ENCODE measurements at places on chromosomes 5 and 9. TPM values are rescaled to one million over a fixed set of nuclear protein-coding genes. Genes with fewer than 3 reads are reported as not detected.
A peak's percentile ranks its signal among the peaks of the same experiment; 100 is the strongest.

The PCDH12 gene
- not detected for total RNA-seq

DNA sequence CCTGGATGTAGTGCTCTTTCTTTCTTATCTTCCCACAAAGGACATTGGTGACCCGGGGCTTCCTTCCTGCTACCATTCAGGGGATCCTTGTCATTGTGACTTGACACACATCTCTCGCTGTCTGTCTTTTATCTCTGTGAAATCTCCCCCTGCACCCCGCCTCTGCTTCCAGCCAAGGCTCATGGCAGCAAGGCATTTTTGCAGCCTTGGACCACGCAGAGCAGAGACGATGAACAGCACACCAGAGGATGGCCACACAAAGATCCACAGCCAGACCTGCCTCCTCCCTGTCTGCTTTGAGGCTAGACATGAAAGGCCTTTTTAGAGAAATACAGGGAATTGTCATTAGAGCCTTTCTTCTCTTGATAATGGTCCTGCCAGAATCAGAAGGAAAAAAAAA is 549.1 kb downstream of the CDK5RAP2 start:
- no peak for DNase-seq

The MAPK9 gene
- total RNA-seq = 30.3 TPM

GRCh38 chr9:134326724-134327601 is 708 bp downstream of the RXRA start:
- DNase-seq = no peak

DNA sequence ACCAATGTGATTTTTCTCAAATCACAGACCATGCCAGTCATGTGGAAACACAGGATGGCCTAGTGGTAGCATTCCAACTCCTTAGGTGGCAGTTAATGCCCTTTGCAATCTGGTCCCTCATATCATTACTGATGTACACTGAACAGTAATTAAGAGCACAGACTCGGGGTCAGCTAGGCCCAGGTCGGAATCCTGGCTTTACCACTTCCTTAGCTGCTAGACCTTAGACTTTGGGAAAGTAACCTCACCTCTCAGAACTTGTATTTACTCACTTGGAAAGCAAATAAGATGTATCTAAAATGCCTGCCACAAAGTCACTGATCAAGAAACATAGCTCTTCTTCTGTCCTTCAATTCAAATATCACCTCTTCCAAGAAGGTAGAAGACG is 112.8 kb downstream of the MAPKAP1 start:
- DNase-seq = no peak

GRCh38 chr9:116286297-116286696 is 132.7 kb downstream of the PAPPA start:
- no peak for DNase-seq

GRCh38 chr5:14671414-14671813 is 6.9 kb downstream of the OTULIN start:
- DNase-seq = no peak

DNA sequence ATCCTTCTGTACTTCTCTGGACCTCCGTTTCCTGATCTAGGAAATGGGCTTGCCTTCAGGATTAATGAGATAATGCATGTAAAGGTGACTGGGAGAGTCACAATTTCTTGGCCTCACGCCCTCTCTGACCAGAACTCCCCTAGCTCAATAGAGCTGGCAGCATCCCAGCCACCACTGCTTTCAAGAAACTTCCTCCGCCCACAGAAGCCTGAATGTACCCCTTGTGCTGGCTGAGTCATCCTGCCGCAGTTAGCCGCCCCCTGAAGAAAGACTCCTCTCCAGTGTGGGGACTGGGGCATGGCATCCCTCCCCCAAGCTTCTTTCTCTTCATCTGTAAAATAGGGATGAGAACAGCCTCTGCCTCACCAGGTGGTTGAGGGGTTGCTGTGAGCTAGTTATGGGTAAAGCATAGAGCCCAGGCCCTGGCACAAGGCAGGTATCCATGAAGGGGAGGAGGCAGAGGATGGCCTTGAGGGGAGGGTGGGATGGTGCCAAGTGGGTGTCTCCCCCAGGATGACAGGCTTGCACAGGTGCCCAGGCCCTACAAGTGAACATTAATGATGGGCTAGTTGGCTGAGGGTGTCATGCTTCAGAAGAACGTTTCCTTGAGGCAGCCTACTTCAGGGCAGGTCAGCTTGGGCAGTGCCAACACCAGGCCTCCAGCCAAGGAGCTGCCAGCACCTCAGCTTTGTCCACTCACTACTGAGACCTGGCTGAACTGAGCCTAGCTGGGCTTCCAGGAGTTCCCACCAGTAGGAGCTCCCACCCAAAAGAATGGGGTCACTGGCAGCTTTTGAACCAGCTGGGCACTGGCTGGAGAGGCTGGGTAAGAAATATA is 3.4 kb downstream of the PDLIM4 start:
- DNase-seq = no peak

DNA sequence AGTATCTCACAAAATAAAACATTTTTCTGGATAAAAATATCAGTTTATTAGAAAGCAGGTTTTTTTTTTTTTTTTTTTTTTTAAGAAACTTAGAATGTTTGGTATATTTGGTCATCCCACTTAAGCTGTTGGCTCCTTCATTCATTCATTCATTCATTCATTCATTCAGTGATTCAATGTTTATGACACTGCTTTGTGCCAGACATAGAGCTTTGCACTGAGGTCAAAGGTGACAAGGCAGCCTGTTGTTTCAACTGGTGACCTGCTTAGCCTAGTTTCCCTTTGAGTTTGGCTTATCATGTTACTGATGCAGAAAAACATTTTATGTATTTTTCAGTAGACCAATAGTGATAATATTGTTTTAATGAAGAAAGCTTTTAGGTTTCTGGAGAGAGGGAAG is 23.5 kb downstream of the CPEB4 start:
- no peak for DNase-seq

DNA sequence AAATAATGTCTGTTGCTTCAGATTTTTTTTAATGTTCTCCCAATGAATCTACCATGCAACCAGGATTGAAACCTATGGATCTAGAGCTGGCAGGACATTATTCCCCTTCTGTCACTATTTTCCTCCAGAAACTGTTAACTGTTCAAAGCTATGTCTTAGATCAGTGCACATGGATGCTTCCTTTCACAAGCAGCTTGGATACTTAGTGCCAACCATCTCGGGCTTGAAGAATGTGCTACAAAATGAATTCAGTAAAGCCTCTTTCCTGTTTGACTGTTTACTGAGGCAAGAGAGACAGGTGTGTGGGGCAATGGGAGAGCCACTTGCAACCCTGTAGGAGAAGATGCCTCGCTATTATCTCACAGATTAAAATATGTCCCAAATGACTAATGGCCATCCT is 774.8 kb downstream of the KCTD16 start:
- DNase-seq = no peak

- DNase-seq = no peak
Observed at GRCh38 chr5:72623936-72624335, 116.7 kb upstream of the ZNF366 start.

- DNase-seq = no peak
Observed at GRCh38 chr9:15227491-15227890, 79.5 kb downstream of the TTC39B start.

GRCh38 chr9:104276709-104277245 is 182.7 kb downstream of the SMC2 start:
- DNase-seq = no peak

DNA sequence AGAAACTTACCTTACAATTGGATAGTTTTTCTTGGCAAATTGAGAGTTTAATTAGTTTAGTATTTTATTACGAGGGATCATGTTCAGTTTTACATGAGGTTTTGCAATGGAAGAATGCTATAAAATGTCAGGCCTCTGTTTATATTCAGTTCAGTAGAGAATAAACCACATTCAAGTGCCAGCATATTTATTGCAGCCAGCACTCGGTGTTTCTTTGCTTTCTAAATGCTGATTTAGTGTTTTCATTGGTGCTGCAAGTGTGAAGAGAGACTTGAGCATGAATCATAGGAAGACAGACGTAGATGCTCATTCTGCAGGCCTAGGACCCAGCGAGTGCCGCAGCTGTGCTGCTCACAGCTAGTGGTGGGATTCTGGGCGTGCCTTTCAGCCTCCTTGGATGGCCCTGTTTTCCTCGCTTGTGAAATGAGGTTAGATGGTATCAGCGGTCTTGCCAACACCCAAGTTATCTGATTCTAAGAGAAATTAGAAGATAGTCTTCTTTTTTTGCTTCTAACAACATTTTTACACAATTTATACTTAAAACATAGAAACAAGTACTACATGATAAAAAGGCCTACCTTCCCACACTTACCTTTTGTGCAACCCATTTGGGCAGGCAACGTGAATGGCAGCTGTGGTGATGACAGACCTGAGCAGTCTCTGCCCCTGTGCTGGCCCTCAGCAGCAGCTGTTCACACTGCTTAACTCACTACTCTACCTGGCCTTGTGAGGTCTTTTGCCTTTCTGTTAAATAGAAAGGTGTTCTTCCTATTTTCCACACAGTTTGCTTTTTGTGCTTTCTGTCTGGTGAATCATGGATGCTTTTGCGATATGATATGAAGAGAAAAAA is 26.8 kb upstream of the TNFAIP8 start:
- no peak for DNase-seq

The BARHL1 gene
- total RNA-seq = not detected

GRCh38 chr5:16065831-16066230 is 113.8 kb downstream of the MARCHF11 start:
- DNase-seq = no peak

The C9orf72 gene
- 15.3 TPM for total RNA-seq

The TMEM174 gene
- not detected for total RNA-seq

DNA sequence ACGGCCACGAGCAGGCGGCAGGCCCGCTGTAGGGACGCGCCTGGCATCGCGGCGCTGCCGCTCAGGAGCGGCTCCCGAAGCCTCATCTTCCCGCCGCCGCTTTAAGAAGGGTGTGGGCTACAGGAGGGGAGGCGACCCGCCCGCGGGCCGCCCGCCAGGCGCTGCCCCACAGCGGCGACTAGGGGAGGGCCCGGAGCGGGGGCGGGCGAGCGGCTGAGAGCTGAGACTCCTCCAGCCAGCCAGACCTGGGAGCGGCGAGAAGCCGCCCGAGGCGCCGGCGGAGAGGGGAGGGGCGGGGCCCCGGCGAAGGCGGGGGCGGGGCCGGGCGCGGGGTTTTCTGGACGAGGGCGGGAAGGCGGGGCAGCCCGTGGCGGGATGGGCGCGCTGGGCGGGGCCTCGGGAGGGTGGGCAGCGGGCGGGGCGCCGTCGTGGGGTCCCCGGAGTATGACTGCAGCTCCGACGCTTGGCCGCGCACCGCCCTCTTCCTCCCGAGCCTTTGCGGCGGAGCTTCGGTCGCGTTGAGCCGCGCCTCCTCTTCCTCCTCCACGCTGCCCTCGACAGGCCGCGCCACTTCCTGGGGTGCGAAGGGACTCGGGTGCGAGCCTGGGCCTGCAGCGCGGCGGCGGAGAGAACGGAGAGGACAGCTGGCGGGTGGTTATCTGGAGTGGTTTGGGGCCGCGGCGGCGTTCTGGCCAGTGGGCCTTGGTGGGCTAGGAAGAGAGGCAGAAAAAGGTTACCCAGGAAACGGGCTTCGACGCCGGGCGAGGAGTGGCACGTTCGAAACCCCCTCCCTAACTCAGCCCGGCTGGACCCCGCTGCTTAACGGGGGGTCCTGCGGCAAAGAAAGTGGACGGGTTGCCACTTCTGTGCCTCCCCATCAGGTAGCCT is at the start of gene B4GALT1:
TSS of gene B4GALT1 (minus strand) at position 253 of the 888 bp plus-strand sequence. CDS start at position 86, 167 bp downstream.
- DNase-seq = peak; percentile 95

The ISOC1 gene
- total RNA-seq = 9.9 TPM

The ZNG1F gene
- 13.6 TPM for total RNA-seq

- no peak for DNase-seq
Observed at GRCh38 chr9:119634006-119634405, 264.8 kb upstream of the BRINP1 start.

DNA sequence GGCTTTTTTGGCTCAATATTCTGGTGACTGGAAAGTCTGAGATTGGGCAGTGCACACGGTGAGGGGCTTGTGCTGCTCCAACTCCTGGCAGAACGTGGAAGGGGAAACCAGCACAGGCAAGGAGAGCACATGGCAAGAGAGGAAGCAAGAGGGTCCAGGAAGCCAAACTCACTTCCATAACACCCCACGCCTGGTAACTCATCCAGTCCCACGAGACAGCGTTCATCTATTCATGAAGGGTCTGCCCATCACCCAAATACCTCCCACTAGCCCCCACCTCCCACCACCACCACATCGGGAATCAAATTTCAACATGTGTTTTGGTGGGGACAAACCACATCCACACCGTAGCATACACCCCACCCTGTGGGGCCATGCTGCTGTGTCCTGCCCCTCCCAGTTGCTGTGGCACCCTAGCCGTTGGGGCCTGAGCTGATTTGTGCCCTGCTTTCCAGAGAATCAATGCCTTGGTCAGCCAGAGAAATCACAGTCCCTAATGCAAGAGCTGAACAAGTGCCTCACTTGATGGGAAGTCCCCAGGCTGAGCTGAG is 27.3 kb downstream of the PROP1 start:
- DNase-seq = no peak

GRCh38 chr9:110928599-110928998 is 109.7 kb downstream of the LPAR1 start:
- DNase-seq = no peak

The MYOZ3 gene
- not detected for total RNA-seq

DNA sequence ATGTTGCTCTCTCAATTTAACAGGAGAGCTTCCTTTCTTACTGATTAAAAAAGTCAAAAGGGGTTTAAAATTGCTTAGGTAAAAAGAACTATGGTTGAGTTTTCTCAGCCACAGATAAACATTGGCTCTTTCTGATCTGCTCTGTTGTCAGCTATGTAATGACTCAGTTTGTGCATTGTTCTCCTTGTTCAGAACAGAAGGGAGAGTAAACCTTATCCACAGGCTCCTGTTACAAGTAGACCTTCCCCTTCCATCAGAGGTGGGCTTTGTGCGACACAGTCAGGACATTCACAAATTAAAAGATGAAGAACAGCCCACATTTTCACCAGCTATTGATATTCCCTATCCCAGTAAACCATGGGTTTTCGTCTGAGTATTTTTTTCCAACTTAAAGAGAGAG is 236.3 kb upstream of the SEMA6A start:
- no peak for DNase-seq

- no peak for DNase-seq
Observed at GRCh38 chr5:28961816-28962215, 1923.4 kb upstream of the CDH9 start.

DNA sequence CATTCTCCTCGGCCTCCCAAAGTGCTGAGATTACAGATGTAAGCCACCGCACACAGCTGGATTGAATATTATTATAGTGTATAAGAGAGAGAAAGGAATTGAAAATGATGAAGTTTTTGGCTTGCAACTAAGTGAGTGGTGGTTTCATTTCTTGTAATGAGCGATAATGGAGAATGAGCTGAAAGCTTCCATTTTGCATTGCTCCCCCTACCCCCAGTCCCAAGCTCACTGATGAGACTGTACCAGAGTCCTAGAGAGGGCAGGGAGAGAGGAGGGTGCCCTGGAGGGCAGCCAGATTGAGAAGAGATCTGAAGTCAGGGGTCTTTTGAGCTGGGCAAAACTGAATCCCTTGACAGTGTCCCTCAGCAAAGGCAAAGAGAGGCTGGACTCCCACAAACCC is 38.5 kb upstream of the CTNNA1 start:
- no peak for DNase-seq

Data from activated B cell treated with CpG ODN at 0.5 μM for 24 hours (primary cell).